Activated CD4-positive, alpha-beta T cell treated with anti-CD3 and anti-CD28 coated beads for 36 hours (primary cell): ENCODE measurements at places on chromosomes 16 and 17.
A peak's percentile ranks its signal among the peaks of the same experiment; 100 is the strongest.

DNA sequence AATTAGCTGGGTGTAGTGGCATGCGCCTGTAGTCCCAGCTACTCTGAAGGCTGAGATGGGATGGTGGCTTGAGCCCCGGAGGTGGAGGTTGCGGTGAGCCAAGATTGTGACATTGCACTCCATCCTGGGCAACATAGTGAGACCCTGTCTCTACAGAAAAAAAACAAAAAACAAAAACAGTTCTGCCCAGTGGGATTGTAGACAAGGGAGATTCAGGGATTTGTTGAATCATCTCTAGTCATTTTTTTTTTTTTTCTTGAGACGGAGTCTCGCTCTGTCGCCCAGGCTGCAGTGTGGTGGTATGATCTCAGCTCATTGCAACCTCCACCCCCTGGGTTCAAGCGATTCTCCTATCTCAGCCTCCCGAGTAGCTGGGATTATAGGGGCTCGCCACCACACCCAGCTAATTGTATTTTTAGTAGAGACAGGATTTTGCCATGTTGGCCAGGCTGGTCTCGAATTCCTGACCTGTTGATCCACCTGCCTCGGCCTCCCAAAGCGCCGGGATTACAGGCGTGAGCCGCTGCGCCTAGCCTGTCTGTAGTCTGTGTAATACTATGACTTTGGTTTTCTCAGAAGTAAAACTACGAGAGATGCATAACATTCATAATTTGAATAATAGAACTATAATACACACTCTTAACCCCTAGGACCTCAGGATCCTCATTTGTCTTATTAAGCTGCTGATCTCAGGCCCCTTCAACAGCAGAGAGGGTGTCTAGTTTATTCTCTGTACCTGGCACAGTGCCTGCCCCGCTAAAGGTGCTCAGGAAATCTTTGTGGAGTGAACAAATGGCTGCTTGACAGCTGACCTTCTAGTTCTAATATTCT lies 1.4 kb downstream of the TEN1 start:
- DNase-seq = no peak

GRCh38 chr17:68612923-68613292 lies 11.7 kb upstream of the FAM20A start:
- no peak for DNase-seq

DNA sequence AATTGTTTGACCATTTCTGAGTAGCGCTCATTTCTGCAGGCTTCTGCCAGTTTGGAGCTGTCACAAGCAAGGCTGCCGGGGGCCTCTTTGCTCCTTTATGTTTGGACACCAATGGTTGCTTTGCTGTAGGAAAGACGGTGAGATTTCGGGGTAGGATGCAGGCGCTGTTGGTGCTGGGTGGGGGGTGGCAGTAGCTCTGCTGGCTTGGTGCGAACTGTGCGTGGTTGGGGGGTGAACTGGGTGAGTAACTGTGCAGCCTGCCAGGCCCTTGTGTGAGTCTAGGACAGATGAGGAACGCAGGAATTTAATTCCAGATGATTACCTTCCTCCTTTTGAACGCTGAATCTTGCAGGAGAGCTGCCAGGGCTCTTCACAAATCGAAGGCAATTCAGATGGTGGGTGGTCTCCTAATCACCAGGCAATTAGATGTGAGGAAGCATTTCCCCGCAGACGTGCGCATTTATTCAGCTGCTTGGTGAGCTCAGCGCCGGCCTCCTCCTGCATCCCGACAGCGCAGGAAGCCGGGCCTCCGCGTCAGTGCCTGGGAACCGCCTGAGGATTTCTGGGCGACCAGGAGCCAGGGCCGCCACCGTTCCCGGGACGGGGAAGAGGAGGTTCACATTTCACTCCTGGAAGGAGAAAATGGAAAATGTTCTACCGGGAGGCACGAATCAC lies 154.4 kb downstream of the FOXL1 start:
- no peak for DNase-seq

DNA sequence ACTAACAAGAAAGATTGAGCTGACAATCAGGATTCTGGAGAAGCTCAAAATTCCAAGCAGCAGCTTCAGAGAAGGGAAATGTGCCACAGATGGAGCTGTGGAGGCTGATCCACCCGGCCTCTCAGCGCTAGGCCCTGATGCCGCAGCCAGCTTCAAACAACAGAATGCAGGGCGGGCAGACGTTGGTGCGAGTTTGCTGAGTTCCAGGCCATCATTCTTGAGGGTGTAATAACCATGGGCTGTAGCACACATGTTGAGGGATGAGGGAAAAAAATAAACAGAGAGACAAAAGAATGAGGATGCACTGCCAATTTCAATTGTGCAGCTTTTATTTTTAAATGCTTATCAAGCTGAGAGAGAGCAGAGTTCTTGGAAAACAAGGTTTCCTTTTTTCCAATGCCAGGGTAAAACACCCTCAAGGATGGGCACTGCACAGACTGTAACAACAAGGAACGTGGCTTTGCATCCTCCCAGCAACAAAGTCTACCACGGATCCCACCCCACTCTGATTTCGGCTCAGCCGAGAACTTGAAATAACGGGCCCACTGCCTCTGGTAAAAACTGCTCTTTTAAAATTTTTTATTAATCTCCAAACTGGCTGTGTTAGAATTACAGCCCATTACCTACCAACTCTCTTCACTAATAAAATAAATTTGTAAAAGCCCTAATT lies 90.2 kb downstream of the SMG6 start:
- no peak for DNase-seq

DNA sequence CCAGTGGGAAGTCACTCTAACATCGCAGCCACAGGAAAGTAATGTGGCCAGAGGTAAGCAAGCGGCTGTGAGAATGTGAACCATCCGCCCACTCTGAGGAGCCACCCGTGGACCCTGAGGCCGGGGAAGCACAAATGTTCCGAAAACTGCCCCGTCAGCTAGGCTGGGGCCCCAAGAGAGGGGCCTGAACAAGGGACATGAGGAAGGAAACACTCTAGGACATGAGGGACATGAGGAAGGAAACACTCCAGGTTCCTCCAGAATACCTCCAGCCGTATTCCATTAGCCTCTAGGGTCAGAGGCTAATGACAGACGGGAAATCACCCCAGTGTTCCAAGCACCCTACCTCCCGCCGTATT lies 317 bp downstream of the TEFM start:
- peak; percentile 32 for DNase-seq

DNA sequence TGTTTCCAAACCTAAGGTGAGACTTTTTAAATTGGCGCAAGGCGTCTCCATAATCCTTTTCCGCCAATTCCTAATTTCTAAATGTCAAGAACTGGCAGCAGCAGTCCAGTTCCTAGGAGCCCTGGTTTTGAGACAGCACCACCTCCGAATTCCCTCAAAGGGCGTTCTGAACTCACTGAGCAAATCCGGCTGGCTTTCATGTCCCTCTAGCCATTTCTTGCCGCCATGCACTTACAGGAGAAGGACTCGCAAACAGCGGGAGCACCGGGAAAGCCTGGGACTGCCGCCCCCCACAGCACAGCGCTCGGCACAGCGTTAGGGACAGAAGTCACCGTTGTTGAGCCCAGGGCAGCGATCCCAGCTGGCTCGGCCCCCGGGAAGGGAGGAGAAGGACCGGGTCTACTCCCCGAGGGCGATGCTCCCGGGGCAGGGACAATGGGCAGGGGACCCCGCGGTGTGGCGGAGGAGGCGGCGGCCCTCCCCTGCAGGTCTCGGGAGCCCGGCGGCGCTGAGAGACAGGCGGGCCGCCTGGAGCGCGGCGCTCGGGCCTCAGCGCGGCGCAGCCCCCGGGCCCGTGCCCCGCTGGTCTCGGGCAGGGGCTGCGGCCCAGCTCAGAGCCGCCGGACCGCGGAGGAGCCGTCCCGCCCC lies 545 bp downstream of the ARHGAP17 start:
- peak; percentile 38 for DNase-seq

DNA sequence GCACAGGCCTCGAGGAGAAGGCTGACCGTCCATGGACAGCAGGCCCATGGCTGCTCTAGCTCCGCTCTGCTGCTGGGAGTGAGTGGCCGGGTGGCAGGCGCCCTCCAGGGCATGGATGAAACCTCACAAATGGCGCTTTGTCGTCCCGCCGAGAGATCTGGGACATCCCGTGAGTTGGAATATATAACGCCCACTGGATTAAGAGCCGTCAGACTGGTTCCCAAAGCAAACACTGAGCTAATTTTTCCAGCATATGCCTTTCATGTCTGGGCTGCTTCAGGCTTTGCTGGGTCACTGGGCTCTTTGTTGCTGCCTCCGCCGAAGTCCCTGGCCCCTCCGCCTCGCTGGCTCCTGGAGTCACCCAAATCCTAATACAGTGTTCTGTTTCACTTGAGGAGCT lies 266.3 kb downstream of the FOXL1 start:
- no peak for DNase-seq

GRCh38 chr17:57447990-57448758 lies 191.9 kb downstream of the MSI2 start:
- DNase-seq = no peak

GRCh38 chr17:41178843-41179616 lies 1.0 kb upstream of the KRTAP4-2 start:
- DNase-seq = no peak

DNA sequence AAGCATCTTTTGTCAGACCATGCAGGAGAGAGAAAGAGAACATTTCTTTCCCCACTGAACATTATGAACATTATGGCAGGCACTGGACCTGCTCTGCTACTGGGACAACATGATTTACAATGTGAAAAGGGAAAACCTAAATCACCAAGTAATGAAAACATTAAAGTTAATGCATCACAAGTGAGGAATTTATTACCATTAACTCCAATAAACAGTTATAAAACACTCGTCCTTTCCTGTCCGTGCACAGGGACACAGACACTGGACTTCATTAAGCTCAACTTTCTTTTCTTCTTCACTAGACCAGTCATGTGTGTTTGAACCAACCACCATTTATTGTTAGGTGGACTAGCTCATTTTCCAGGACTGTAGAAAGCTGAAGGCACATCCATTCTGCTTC lies 95.4 kb downstream of the SNX11 start:
- no peak for DNase-seq

GRCh38 chr16:78513838-78514237 lies 414.4 kb downstream of the WWOX start:
- no peak for DNase-seq

GRCh38 chr17:36755586-36755985 lies 154.2 kb downstream of the MRM1 start:
- DNase-seq = peak; percentile 69
